Fibroblast of skin of right biceps (primary cell): ENCODE measurements at places on chromosomes 1 and 21.

- peak; percentile 94 for DNase-seq
Measured at GRCh38 chr1:248823517-248824001, 2.2 kb downstream of the SH3BP5L start.

DNA sequence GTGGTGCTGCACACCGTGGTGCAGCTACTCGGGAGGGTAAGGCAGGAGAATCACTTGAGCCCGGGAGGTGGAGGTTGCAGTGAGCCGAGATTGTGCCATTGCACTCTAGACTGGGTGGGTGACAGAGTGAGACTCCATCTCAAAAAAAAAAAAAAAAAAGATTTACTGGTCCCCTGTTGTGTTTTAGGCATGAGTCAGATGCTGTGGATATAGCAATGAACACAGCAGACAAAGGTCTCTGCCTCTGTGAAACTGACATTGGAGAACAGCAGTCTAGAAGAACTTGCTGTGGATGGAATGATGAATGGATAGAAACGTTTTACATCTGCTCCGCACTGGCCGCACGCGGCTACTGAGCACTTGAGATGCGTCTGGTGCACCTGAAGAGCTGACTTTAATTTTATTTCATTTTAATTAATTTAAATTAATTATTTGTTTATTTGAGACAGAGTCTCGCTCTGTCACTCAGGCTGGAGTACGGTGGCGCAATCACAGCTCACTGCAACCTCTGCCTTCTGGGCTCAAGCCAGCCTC, 24.5 kb upstream of the EPHA2 start:
- peak; percentile 68 for DNase-seq

- DNase-seq: no peak
Measured at GRCh38 chr1:218900615-218901014, 273.1 kb upstream of the LYPLAL1 start.

DNA sequence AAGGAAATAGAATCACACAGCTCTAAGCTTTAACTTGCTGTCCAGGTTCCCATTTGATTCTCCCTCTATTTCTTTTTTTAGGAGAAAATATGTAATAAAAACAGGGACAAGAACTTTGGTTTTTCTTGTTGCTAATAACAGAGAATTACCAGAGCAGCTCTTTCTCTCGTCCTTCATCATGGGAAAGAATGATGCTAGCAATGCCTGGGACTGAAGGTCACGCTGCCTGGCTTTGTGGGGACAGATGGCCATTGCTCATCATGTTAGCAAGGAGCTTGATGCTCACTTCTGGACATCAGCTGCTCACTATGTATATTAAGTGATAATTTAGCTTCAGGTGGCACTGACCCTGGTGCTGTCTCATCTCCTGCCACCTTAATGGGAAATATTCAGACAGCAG, 77.3 kb upstream of the AKT3 start:
- DNase-seq: no peak

- no peak for DNase-seq
Measured at GRCh38 chr1:204359131-204359473, 627 bp downstream of the PLEKHA6 start.

GRCh38 chr1:235366286-235366685, 941 bp upstream of the TBCE start:
- no peak for DNase-seq

- DNase-seq: no peak
Measured at GRCh38 chr1:206922524-206922923, 783 bp upstream of the FCMR start.

DNA sequence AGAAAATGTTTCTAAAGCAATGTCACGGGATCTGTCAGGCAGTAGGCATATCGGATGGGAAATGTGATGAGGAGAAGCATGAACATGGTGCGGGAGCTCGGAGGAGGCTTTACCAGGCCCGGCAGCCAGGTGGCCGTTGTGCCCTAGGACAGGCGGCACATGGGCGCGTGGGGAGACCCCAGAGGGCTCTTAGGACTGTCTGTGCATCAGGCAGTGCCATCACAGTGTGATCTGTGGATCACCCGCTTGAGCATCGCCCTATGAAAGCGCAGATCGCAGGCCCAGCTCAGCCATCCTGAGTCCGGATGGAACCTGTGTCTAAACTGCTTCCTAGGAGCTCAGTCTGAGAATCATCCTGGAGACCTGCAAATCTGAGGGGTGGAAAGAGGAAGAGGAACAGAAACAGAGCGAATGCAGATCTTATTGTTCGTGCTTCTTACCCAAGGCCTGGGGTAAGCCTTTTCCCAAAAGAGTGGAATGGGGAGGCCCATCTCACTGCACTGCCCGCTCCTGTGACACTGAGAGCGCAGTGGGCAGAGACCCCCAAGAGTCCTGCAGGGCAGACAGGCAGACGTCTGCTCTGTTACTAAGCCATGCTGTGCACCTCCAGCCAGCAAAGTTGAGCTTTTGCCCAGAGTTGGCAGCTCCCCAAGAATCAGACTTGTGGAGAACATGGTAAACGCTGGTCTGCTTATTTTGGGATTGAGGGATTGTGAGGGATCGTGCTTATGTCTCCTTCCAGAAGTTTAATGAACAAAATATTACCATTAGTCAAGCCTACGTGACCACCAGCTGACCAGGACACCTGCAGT, 251.0 kb downstream of the RHOU start:
- DNase-seq: no peak

DNA sequence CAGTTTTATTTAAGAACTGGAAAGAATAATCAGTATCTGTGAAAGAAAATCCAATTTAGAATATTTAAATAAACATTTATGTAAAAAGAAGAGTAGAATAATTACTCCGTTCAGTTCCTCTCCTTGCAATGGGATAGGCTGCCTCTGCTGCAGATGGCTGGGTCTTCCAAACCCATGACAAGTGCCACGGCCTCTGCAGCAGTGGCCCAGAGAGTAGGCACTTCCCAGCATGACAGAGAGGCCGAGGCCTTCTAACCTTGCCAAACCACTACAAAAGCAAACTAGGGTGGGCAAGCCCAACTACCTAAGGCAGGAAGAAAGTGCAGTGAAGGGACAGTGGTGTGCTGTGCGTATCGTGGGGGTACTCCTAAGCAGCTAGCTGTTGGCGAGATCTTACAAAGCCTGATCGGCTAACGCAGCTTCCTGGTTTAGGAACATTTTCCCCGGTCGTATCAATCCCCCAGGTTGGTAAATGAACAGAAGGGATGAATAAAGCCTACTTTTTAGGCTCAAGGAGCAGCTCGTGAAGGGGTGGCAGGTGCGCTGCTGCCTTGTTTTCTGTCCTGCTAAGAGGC, 14.5 kb downstream of the ICMT start:
- no peak for DNase-seq

DNA sequence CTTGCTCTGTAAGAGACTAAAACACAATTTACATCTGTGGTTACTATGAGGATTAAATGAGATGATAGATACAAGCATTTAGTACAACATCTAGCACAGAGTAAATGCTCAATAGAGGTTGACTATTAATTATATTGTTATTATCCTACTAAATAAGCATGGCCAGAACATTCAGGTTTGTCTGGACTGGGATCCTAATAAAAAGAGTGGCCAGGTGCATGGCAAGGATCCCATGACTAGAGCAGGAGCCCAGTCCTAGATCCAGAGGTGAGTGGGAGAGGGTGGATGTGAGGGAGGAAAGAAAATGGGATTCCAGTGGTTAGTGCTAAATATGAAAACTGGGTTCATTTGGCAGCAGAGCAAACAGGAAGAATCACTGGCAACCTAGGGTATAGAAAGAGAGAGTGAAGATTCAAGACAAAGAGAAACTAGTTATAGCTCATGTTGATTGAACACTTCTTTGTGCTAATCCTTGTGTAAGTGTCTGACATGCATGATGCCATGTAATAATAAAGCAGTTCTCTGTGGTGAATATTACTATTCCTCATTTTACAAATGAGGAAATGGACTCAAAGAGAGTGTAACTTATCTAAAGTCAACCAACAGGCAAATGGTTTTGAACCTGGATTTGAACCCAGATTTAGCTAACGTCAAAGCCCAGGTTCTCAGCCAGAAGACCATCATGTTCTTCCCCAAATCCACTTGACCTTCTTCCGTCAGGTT, 71.1 kb upstream of the FGGY start:
- no peak for DNase-seq

DNA sequence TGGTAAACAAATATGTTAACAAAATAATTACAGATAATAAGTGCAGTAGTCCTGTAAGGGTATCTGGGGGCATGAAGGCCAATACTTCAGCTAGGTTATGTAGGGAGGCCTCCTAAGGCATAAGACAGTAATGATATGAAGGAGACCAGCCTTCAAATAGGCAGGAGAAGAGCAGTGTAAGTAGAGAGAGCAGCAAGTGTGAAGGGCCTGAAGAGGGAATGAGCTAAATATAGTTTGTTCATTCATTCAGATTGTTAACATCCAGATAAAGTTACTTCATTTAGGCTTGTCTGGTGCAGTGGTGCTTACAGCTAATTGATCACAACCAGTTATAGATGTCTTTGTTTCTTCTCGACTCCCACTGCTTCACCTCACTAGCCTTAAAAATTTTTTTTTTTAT, 71.1 kb downstream of the EPB41 start:
- no peak for DNase-seq
